ENCODE measurements at places on chromosomes 7 and 10. TPM values are rescaled to one million over a fixed set of nuclear protein-coding genes. Genes with fewer than 3 reads are reported as not detected.

- no peak overlapping the region for H3K4me3 ChIP-seq
Measured at GRCh38 chr7:108947526-108947925, 377.9 kb downstream of the DNAJB9 start.

- peaks cover 16% of the 10 kb centered on the region for H3K27me3 ChIP-seq
- DNase-seq = no peak
- no peak overlapping the region for H3K27ac ChIP-seq
- H3K4me1 ChIP-seq = peaks cover 7% of the 10 kb centered on the region
Measured at GRCh38 chr10:33982995-33983394, 648.5 kb upstream of the NRP1 start.

The FAM13C gene
- 6.4 TPM for total RNA-seq

GRCh38 chr10:69201045-69201444 is 19.1 kb upstream of the HKDC1 start:
- H3K4me3 ChIP-seq = no peak overlapping the region
- peaks cover 5% of the 10 kb centered on the region for H3K36me3 ChIP-seq
- peaks cover 7% of the 10 kb centered on the region for H3K4me1 ChIP-seq

The NOS3 gene
- total RNA-seq = 1.1 TPM

DNA sequence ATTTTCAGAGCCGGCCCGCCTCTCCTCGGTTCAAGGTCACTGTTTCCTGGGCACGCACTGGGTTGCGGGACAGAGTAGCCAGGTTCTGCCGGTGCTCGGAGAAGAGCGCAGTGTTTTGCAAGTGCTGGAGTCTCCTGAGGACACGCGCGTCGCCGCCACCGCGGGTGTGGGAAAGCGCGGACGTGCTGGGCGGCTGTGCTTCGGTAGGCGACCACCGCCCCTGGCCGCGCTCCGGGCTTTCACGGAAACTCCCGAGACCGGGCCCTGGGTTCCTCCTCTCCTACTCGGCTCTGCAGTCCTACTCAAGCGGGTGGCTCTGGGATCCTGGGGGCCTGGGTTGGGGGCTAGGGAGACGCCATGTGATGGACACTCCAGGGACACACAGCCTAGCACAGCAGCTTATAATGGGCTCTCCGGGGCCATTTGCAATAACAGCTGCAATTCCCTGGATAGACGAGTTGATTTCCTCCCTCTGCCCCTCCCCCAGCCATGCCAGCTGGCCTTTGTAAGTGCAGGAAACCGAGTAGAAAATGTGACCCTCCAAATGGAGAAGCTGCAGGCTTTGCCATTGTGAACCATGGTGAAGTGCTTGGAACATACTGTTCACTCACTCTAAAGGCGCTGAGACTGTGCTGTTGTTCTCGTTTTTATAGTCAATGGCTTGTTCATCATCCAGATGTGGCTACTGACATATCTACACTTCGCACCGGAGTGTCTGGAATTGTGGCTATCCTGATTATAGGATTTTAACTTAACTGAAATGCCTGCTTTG is 2.1 kb downstream of the FRAT1 start:
- DNase-seq = no peak
- no peaks in the 10 kb centered on the region for H3K27me3 ChIP-seq
- H3K4me1 ChIP-seq = peaks cover 36% of the 10 kb centered on the region
- H3K4me3 ChIP-seq = peak overlapping the region; percentile 84
- no peaks in the 10 kb centered on the region for H3K36me3 ChIP-seq

DNA sequence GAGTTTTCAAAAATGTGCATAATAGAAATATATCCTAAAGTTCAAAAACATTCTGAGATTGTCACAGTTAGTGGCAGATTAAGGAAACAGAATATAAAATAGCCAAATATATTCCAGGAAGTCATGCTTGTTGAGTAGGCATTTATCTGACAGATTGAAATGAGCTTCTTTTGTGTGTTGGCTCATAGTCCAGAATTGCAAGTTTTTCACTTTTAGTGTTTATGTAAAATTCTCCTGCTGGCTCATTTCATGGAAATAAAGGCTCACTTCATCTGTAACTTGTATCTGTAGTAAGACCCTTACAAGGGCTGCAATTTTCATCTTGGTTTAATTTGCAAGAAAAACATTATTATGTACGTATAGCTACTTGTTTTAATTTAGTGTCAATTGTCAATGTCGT is 93.5 kb downstream of the MCU start:
- H3K36me3 ChIP-seq = peaks cover 5% of the 10 kb centered on the region
- DNase-seq = no peak
- H3K27me3 ChIP-seq = no peaks in the 10 kb centered on the region
- H3K4me3 ChIP-seq = no peak overlapping the region
- H3K4me1 ChIP-seq = peaks cover 59% of the 10 kb centered on the region

The CPA4 gene
- 5.1 TPM for total RNA-seq

The CTAGE8 gene
- 8.9 TPM for total RNA-seq

The NEURL1 gene
- total RNA-seq = 17.6 TPM

- no peaks in the 10 kb centered on the region for H3K27me3 ChIP-seq
- H3K4me1 ChIP-seq = peaks cover 11% of the 10 kb centered on the region
- no peaks in the 10 kb centered on the region for H3K36me3 ChIP-seq
- DNase-seq = no peak
- H3K27ac ChIP-seq = no peak overlapping the region
Measured at GRCh38 chr7:158447506-158448171, 140.0 kb downstream of the PTPRN2 start.

DNA sequence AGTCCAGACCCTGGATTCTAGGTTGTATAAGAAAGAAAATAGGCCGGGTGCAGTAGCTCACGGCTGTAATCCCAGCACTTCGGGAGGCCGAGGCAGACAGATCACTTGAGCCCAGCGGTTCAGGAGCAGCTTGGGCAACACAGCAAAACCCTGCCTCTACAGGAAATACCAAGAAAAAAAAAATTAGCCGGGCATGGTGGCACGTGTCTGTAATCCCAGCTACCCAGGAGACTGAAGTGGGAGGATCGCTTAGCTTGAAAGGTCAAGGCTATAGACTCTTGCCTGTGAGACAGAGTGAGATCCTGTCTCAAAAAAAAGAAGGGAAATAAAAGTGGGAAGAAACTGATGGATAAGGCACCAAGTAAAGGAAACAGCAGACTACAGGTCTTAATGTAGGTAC is 287.9 kb upstream of the KLF14 start:
- no peak overlapping the region for H3K4me3 ChIP-seq
- no peaks in the 10 kb centered on the region for H3K36me3 ChIP-seq
- H3K4me1 ChIP-seq = no peaks in the 10 kb centered on the region
- no peaks in the 10 kb centered on the region for H3K27me3 ChIP-seq
- DNase-seq = no peak

- DNase-seq = no peak
- H3K27me3 ChIP-seq = no peaks in the 10 kb centered on the region
- no peaks in the 10 kb centered on the region for H3K36me3 ChIP-seq
- H3K4me3 ChIP-seq = no peak overlapping the region
- peaks cover 26% of the 10 kb centered on the region for H3K4me1 ChIP-seq
- no peak overlapping the region for H3K27ac ChIP-seq
Measured at GRCh38 chr10:45408421-45409319, 34.7 kb downstream of the ALOX5 start.

- peaks cover 11% of the 10 kb centered on the region for H3K4me1 ChIP-seq
- no peaks in the 10 kb centered on the region for H3K27me3 ChIP-seq
- H3K36me3 ChIP-seq = peaks cover 9% of the 10 kb centered on the region
- no peak overlapping the region for H3K4me3 ChIP-seq
Measured at GRCh38 chr7:38822549-38822948, 86.4 kb downstream of the VPS41 start.

The CREM gene
- 31.6 TPM for total RNA-seq

- H3K27ac ChIP-seq = peak overlapping the region; percentile 94
- H3K4me1 ChIP-seq = peaks cover 15% of the 10 kb centered on the region
- DNase-seq = no peak
- no peaks in the 10 kb centered on the region for H3K36me3 ChIP-seq
- H3K4me3 ChIP-seq = peak overlapping the region; percentile 33
Measured at GRCh38 chr7:88140947-88141346, 78.9 kb downstream of the SRI start.

DNA sequence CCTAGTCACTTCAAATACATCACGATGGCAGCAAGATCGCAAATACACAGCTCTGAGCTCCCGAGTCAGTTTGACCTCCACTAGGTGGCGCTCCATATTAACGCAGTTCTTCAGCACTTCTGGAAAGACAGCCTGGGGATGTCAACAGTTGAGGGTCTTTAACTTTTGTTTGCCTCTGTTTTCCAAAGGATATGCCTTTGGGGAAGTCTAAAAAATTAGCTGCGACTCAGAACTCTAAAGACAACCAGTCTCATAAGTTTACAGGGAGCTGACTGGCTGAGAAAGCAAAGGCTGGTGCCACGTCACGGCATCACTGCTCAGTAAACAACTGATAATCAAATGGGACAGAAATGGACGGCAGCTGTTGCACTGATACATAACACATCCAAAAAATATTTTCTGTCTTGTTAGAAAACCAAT is 458.8 kb downstream of the SORCS1 start:
- H3K4me1 ChIP-seq = no peaks in the 10 kb centered on the region
- H3K27me3 ChIP-seq = no peaks in the 10 kb centered on the region
- peak overlapping the region; percentile 2 for H3K4me3 ChIP-seq
- DNase-seq = peak; percentile 61
- H3K27ac ChIP-seq = no peak overlapping the region

GRCh38 chr7:148397985-148398384 is 192.6 kb upstream of the C7orf33 start:
- H3K4me1 ChIP-seq = peaks cover 13% of the 10 kb centered on the region
- peaks cover 3% of the 10 kb centered on the region for H3K27me3 ChIP-seq
- no peak for DNase-seq
- H3K4me3 ChIP-seq = no peak overlapping the region
- no peaks in the 10 kb centered on the region for H3K36me3 ChIP-seq

DNA sequence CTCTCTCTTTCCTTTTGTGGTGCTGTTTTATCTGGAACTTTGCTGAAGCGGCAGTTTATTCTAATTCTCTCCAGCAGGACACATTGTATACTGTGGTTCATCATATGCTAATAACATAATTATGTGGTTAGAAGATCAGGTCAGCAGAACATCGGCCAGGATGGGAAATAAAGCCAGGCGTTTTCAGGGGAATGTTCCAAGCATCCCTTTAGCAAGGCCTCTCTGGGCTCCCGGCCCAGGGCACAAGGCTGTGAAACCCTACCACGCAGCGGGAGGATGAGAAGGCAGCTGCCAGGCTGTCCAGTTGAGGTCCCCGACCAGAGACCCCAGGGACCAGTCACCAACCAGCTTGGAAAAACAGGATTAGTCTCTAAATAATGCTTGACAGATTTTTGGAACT is 112.2 kb upstream of the GALNT17 start:
- no peak for DNase-seq
- peaks cover 8% of the 10 kb centered on the region for H3K27me3 ChIP-seq
- H3K4me3 ChIP-seq = no peak overlapping the region
- H3K4me1 ChIP-seq = no peaks in the 10 kb centered on the region

The SPDYE5 gene
- not detected for total RNA-seq

- H3K36me3 ChIP-seq = peaks cover 4% of the 10 kb centered on the region
- no peak overlapping the region for H3K27ac ChIP-seq
- no peaks in the 10 kb centered on the region for H3K27me3 ChIP-seq
- DNase-seq = no peak
Measured at GRCh38 chr7:135964791-135965190, 12.4 kb downstream of the MTPN start.

GRCh38 chr7:474605-475424 is 44.8 kb downstream of the PDGFA start:
- H3K4me3 ChIP-seq = no peak overlapping the region
- peaks cover 2% of the 10 kb centered on the region for H3K27me3 ChIP-seq
- DNase-seq = no peak
- no peak overlapping the region for H3K27ac ChIP-seq
- H3K4me1 ChIP-seq = no peaks in the 10 kb centered on the region
- H3K36me3 ChIP-seq = no peaks in the 10 kb centered on the region

DNA sequence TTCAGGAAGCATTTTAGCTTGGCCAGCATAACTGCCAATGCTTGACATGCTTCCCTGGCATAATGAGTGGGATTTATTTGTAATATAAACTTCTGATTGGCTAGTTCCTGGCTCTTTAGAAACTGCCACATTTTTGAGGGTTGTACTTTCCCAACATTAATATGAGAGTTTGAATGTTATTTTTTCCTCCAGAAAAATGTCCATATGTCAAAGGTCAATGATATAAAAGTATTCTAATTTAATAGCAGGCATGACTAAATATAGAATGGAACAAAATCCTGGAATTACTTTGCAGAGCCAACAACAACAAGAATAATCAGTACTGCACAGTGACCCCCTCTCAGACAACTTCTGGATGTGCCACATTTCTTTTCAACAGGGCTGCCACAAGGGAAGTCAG is 352.6 kb downstream of the PRPF18 start:
- no peak for DNase-seq
- H3K36me3 ChIP-seq = peaks cover 3% of the 10 kb centered on the region
- H3K4me1 ChIP-seq = peaks cover 1% of the 10 kb centered on the region
- no peak overlapping the region for H3K4me3 ChIP-seq
- no peak overlapping the region for H3K27ac ChIP-seq
- H3K27me3 ChIP-seq = no peaks in the 10 kb centered on the region

The FAM25C gene
- not detected for total RNA-seq

- peaks cover 5% of the 10 kb centered on the region for H3K36me3 ChIP-seq
- no peak for DNase-seq
- no peak overlapping the region for H3K4me3 ChIP-seq
- H3K27ac ChIP-seq = no peak overlapping the region
- peaks cover 12% of the 10 kb centered on the region for H3K4me1 ChIP-seq
Measured at GRCh38 chr10:35215107-35215506, 88.5 kb downstream of the CREM start.

- H3K4me3 ChIP-seq = no peak overlapping the region
- peaks cover 11% of the 10 kb centered on the region for H3K4me1 ChIP-seq
- no peaks in the 10 kb centered on the region for H3K36me3 ChIP-seq
- H3K27me3 ChIP-seq = no peaks in the 10 kb centered on the region
- no peak overlapping the region for H3K27ac ChIP-seq
- DNase-seq = no peak
Measured at GRCh38 chr10:22369434-22370072, 24.3 kb downstream of the SPAG6 start.

All from progenitor cell of endocrine pancreas (in vitro differentiated cells).